T-helper 2 cell treated with Interferon-gamma antibody and Interleukin-4, amounts not matched to agents 5 μg/mL and 100 μg/mL, for 36 hours (primary cell): ENCODE measurements at places on chromosomes 3 and 15.

DNA sequence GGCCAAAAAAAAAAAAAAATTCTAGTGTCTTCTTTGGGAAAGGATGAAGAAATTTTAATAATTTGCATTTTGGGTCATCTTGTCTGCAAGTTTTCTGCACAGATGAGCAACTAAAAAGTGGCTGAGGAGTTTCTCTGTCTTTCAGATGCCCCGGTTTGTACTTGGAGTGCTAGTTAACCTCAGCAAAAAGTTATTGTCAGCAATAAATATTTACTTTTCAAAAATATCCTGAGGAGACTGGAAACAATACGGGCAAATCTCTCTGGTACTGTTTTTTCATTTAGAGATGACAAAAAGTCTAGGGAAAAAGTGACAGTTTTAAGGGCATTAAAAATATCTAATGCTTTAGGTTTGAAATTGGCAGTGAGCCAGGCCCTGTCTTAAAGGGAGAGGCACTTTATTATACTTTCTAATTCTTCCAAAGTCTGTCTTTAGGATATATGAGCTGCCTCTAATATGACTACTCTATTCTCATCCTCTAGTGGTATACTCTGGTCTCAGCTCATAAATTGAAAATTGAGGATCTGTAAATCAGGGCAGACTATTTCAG, 436.0 kb upstream of the NR2F2 start:
- no peak for DNase-seq

DNA sequence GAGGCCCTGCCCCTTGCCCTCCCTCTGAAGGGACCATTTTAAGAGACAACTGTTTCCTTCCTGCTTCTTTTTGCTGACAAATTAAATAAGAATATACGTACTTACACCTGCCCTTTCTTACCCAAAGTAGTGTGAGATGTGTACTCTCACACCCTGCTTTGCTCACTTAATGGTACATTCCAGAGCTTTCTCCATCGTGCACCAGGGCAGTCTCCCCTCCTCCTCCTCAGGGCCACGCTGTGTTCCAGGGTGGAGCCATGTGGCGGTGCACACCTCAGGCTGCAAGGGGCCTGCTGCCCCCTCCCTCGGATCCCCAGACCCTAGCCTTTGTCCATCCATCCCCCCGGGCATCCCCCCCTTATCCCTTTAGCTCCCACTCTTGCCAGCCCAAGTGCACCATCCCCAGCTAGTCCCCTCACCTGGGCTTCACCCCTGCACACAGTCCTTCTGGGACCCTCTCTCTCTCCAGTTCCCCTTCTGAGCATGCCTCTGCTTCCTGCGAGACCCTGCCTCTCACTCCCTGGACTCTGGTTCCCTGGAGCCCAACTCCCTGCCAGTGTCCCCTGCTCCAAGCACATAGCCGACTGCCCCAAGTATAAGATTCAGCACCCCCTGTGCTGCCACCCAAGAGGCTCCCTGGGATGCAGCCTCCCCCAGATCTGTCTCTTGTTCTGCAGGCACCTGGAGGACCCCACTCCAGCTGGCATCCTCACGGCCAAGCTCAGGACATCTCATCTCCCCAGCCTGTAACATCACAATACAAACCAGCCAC, 89.5 kb upstream of the IQSEC1 start:
- no peak for DNase-seq

DNA sequence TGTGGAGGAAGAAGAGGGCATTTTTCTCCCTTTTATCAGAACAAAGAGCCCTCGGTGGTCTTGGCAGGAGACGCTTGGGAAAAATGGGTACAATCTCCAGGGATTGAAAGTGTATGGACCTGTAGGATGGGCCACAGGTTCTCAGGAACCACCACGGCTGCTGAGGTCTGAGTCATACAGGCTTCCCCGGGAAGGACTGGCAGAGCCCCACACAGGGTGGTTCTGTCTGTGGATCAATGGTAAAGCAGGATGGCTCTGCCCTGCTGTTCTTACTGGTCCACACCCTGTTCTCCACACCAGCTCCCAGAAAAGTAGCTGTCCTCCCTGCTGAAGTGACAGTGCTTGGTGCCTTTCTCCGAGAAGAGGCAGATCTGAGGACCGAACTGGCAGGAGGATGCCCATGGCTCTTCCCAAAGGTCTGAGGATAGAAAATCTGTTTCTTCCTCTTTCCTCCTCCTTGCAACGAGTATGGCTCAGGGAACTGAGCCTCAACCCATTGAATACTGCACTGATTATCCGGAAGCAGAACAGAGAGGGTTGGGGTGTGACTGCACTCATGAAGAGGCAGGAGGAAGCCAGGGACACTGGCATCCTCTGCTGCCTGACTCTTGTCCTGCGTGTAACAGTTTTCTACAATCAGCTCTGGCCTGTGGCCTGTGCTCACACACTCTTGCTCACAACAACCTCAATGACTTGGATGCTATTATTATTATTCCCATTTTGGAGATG, 39.0 kb downstream of the KIF9 start:
- DNase-seq = no peak

- no peak for DNase-seq
Measured at GRCh38 chr15:100448481-100448880, 80.3 kb downstream of the CERS3 start.

DNA sequence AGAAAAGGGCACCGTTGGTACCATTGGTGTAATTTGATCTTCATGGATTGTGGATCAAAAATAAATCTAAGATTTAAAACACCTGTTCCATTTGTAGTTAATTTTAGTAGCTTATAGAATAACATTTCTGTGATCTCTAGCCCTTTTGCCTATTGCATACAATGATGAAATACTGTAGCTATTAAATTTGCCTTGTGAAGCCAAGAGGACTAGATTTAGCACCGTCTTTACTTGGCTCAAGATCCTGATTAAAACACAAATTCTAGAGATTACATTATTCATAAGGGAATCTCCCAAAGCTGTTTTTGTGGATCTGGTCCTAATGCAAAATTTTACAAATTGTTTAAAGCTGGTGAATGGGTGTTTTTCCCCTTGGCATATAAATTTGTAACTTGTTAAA, 8.2 kb downstream of the TBC1D23 start:
- DNase-seq = no peak

GRCh38 chr3:131620977-131621376, 118.2 kb upstream of the MRPL3 start:
- DNase-seq = no peak

DNA sequence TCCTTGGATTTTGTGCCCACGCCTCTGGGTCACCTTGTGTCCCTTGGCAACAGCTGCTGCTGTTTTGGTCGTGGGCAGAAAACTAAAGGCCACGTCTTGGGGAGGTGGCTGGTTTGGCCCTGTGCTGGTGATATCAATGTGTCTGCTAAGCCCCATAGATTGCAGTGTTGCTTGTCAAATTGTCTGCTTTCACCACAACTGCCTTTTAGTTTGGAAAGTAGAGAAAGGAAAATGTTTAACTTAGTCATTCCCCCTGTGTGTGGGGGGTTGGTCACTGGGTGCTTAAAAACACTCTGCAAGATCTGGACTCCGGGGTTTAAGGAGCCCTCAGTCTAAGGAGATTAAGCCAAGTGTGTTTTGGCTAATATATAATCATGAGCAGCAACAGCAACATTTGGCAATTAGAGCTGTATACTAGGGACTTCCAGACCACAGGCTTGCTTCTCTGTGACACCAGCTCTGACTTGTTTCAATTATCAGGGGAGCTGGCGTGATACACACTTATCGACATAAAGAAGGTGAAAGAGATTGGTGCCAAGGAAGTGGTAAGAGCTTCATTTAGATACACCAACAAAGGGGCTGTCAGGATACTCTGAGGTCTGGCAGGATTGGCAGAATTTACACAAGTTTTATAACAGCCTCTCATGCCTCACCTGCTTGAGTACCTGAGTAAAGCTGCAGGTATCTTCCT, 3.5 kb downstream of the SMAD3 start:
- no peak for DNase-seq

- DNase-seq = no peak
Measured at GRCh38 chr3:72047221-72047871, 262.4 kb upstream of the PROK2 start.

GRCh38 chr3:133490468-133491351, 82.8 kb upstream of the CDV3 start:
- peak; percentile 82 for DNase-seq

- no peak for DNase-seq
Measured at GRCh38 chr15:47824147-47824546, 106.8 kb downstream of the SEMA6D start.

DNA sequence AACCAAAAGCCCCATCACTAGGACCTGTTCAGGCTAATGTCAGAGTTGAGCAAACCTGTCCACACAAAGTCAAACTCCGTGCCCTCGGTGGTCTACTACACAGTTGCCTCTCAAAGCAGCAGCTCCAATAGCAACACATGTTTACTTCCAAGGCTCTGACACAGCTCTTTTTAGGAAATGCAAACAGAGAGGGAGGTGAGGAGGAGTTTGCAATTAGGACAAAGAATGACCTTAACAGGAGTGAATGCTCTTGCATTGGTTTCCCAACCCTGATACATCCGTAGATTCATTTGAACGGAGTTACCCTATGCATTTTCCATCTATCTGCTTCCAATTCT, 64.8 kb upstream of the GOLGA8B start:
- no peak for DNase-seq

DNA sequence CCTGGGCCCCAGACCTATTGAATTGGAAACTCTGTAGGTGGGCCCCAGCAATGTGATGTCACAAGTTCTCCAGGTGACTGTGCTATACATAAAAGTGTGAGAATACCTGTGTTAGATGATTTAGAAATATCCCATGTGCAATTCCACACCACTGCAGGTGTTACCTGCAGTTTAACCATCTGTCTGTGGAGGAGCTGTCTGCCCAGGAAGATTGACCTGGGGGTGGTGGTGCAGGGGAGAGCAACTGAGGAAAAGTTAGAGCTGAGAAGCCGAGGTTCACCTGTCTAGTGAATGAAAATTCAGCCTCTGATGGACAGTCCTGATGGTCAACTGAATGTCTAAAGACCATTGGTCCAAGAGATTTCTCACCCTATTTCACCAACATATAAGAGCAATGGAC, 132.2 kb upstream of the SLC24A5 start:
- no peak for DNase-seq

DNA sequence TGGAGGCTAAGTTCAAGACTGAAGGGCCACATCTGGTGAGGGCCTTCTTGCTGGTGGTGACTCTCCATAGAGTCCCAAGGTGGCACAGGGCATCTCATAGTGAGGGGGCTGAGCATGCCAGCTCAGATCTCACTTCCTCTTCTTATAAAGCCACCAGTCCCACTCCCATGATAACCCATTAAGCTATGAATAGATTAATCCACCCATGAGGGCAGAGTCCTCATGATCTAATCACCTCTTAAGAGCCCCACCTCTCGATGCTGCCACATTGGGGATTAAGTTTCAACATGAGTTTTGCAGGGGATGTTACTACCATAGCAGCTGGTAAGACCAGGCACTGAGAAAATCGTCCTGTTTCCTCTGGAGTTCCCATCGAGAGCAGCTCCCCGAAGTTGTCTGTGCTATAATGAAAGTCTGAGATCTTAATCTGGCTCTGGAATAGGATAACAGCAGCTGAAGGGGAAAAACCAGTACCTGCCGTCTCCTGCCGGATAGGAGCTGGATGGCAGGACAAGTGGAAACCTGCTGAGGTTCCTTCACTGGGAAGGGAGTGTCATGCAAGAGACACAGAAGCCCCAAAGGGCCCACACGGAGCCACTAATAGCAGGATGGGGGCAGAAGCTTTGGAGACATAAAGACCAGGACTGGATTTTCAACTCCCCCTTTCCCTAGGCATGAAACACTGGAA, 79.5 kb upstream of the EPHB3 start:
- no peak for DNase-seq

GRCh38 chr15:85399627-85400026, 19.2 kb downstream of the AKAP13 start:
- no peak for DNase-seq

- DNase-seq = peak; percentile 91
Measured at GRCh38 chr3:196179380-196180308, 31.6 kb downstream of the ZDHHC19 start.

DNA sequence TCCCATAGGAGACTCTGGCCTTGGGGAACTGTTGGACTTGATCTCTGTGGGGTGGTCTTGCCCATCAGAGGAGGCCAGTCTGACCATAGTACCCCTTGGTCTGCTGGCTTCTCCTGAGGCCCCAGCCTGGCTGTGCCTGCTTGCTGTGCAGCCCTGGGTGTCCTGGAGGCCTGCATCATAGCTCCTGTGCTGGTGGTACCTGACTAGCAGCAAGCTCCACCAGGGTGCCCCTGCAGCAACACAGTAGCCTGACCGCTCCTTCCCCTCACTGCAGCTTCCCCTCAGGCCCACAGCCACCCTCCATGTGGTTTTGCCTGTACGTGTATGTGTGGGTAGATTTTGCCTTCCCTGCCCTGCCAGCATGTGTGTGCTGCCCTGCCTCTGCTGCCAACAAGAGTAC, 85.6 kb upstream of the TTC14 start:
- DNase-seq = no peak

- no peak for DNase-seq
Measured at GRCh38 chr3:32495085-32495484, 7.6 kb downstream of the CMTM6 start.

- DNase-seq = no peak
Measured at GRCh38 chr3:89360156-89360555, 252.7 kb downstream of the EPHA3 start.

DNA sequence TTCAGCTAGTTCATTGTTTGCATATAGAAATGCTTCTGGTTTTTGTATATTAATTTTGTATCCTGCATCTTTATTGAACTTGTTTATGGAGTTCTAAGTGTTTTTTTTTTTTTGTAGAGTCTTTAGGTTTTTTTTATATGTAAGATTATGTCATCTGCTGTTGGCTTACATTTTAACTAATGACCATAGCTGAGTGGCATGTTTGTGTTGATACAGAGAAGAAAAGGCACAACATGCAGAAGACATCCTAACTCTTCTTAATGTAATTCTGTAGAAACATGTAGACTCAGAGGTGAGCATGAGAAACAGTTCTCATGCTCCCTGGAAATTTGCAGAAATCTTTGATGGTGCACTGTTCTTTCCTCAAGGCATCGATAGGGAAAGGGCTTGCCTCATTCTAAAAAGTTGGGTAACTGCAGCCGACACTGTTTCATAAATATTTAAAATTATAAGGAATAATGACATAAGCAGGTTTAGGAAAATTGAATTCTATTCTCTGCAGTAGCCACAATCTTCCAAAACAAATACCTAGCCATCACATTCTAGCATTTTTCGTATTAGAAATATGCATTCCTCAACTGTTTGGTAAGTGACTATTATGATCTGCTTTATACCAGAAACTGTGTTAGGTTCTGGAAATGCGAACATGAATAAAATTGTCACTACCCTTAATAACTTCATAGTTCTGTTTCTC, 499.6 kb upstream of the KCNMB2 start:
- no peak for DNase-seq
